ENCODE measurements at places on chromosomes 12 and 14. TPM values are rescaled to one million over a fixed set of nuclear protein-coding genes. Genes with fewer than 3 reads are reported as not detected.

DEPDC4 gene
- 1.9 TPM for polyA plus RNA-seq

MDM1 gene
- 42.5 TPM for polyA plus RNA-seq

DNA sequence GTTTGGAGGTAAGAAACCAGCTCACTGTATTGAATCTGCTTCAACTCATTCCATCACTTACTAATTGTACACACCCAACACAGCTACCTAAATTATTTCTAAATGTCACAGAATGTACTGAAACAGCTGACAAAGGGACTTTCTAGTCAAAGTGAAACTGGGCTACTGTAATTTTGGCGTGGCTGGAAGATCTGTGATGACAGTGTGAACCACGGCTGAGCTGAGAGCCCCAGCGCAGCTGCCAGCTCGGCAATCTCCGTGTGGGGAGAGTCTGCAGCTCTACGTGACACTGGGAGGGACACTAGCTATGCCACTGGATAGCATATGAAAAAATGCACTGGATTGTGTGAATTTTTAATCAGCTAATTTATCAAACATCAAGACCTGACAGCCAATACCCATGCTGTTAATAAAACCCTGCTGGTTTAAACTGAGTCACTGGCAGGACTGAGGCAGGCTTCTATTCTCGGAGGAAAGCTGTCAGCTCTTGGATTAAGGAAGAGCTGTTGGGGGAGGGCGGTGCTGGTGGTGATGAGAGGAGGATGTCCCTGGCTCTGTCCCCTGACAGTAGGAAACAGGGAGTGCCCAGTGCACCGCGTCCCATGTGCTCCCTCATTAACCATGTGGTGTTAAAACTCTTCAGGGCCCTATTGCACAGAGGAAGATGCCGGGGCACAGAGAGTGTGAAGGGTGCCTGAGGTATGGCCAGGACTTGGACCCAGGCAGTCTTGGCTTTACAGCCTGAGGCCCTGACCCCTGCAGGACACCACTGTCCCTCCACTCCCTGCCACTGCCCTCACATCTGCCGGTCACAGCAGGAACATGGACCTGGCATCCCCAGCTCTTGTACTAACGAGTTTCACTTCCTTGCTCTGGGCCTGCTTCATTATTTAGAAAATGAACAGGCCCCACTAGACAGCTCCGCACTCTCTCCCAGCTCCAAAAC is 13.3 kb downstream of the SLC15A4 start:
- no peak for DNase-seq

GRCh38 chr14:83217492-83217891 is 1683.8 kb upstream of the SEL1L start:
- DNase-seq, result no peak

- no peak for DNase-seq
Measured at GRCh38 chr12:85923767-85924331, 49.8 kb downstream of the NTS start.

FLVCR2 gene
- 6.7 TPM for polyA plus RNA-seq

DNA sequence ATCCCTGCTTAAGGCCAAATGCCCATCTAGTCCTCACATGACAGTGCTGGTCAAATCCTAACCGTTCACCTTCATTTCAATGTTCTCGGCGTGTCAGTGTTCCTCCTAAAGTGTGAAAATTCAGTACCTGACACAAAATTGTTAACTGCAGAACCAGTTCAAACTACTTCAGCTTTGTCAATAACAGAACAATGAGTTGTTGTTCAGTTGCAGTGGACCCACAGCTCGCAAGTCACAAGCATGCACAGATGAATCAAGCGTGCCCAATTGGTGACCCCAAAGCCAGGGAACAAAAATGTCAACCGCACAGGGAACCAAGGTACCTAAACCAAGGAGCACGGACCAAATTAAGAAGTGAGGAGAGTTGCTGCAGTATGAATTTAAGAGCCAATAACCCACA is 23.2 kb downstream of the NRDE2 start:
- no peak for DNase-seq

DNA sequence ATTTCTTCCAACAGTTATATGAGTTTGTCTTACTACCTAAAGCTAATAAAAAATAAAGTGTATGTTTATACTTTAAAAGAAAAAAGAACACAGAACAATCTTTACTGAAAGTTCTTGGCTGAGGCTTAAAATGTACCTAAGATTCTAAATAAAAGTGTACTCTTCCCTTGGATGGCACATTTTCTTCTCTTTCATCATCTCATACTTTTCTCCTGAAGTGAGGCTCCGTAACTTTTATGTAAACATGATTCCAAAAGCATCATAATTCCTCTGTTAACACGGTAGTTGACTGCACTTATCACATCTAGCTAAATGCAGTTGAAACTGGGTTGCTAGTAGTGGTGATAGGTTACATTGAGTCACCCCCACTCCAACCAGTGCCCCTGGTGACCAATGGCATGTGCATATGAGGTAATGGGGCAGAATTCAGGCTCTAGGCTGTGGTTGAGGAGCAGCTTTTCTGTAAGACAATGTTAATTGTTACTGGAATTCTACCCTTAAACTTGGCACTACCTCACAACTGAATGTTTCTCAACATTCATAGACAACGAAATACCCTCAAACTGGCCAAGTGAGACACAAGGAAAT is 38.4 kb downstream of the WASHC3 start:
- no peak for DNase-seq

DNA sequence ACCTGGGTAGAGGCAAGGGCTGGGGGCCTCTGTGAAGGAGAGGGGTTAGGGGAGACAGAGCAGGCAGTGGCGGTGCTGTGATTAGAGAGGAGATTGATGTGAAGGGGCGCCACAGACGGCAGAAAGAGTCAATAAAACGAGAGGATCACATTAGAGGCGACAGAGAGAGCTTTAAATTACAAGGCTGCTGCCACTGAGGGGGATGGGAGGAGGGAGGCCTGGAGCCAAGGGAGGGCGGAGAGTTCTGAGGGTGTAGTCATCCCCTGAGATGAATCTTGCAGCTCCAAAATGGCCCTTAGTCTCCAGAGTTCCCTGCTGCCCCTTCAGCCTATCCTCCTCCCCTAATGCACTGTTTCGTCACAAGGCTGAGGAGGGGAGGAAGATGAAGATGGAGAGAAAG is 12.8 kb downstream of the ZFHX2 start:
- DNase-seq, result no peak

DCN gene
- 3,244 TPM for polyA plus RNA-seq

- DNase-seq, result no peak
Measured at GRCh38 chr12:75058228-75058627, 151.4 kb downstream of the KCNC2 start.

MYBPC1 gene
- not detected for polyA plus RNA-seq

DNA sequence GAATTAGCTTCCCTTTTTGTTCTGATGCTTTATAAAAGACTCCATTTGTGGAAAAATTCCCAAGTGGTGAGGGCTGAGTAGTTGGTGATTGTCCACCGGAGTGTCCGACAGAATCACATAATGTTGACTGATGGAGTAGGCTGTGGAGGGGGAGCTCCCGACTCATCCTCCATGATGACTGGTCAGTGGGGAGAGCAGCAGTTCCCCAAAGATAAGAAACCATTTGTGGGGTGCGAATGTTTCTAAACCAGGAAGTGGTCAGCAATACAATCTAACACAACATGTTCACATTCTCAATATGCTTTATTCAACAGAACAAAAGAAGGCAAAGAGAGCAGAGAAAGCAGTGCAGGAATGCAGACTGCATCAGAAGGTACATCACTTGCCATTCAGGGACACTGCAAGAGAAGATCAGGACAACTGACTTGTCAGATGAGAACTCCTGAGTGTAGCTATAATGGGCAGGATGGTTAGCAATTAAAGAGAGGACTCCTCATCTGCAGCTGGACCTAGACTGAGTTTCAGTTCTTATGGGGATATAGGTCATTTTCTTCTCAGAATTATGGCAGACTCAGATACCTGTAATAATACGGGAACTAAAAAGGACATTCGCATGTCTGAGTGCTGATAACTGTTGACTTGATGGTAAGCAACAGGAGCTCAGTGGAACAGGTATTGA is 5.4 kb downstream of the KRT6B start:
- DNase-seq, result no peak

DNA sequence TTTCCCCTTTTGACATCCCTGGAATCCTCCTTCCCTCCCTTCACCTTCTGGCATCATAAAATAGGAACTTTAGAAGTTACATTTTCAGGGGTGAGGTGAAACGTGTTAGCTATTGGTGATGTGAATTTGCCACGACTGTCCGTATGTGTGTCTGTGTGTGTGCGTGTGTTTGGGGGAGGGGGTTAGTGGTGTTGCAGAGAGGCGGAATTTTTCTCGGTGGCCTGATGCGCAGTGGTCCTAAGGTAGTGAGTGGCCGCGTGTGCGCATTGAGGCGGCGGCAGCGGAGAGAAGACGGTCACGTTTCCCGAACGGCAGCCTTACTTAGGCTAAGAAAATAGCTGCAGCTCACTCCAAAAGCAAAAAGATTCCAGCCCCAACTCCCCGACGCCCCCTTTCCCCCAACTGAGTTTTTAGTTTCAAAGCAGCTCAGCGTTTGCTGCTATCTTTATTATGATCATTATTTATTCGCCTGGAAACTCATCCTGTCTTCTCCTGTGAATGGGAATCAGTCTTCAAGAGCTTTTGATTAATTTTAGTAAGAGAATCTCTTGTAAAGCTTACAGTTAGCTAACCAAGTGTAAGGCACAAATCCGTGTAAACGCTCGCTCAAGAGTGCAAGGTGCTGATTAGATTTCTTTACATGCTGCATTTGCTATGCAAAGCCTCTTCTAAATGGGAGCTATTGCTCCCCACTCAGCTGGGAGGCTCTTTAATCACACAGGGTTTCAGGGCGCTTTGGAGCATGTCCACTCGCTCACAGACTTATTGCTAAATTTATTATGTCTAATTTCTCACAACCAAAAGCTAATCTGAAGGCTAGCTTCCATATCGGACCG is 4.7 kb downstream of the FLRT2 start:
- DNase-seq, result peak; percentile 36

GRCh38 chr12:68374307-68374982 is 42.3 kb upstream of the MDM1 start:
- DNase-seq, result no peak

DNA sequence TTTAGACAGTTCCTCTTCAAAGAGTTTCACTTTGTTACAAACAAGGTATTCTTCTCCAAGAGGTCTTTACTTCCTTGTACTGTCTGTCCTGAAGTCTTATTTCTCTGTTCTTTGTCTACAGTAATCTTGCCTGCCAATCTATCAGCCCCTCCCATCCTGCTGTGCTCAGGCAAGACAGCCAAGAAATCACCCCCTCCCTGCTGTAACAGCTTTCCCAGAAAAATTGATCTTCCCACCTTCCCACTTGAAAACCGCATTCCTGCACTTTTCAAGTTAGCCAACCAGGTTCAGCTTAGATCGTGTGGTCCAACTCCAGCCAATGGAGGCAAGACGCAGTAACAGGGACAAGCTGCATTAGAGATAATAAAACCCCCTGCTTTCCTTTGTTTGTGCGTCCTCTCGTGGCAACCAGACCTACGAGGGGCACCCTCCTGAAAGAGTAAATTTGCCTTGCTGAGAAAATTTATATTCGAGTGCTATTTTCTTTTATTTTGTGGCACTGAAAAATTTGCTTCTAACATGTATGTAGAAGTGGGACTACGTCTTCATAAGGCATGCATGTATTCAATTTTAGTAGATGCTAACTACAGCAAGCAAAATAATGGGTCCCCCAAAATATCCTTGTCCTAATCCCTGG is 46.5 kb upstream of the ESR2 start:
- no peak for DNase-seq

DNA sequence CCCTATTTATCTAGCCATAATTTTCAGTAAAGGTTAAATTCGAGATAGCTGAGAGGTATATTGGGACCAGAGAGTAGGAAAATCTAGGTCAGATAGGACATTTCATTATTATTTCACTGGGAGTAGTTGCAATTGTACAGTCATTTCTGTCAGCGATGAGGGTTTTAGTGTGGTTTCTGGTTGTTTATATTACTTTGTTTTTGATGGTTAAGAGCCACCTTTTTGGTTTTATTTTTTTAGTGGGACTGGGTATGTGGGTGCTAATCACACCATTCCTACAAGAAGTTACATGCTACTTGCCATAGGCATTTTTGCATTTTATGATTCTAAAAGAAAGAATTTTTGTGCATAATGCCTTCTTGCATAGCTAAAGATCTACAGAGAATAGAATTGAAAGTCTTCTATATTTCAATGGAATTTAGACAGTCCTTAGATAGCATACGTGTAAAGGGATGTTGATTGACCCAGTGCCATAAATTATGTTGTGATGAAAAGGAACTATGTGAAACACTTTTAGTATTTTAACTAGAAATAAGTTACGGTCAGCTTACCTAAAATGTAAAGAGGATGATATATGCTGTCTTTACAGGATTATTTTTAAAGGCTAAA is 85.2 kb downstream of the KTN1 start:
- no peak for DNase-seq

DNA sequence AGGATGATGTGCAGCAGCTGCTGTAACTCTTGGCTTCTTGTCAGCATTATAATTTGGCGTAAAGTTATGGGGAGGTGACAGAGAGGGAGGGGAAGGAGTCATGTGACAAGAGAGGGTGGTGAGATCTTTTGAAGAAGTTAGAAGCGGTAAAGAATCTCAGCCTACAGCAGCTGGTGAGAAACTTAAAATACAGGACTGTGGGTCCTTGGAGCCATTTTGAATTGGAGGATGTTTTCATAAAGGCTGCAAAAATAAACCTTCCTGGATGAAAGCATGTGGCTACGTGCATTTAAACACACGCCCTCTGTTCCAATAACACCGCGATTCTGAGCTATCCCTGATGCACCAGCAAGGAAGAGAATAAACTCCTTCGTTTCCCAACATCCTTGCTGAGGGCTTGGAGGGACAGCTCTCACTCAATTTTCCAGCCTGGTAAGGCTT is 133.7 kb downstream of the TMEM30B start:
- no peak for DNase-seq

GRCh38 chr14:75422169-75422568 is 5.7 kb upstream of the JDP2 start:
- DNase-seq, result no peak

GRCh38 chr14:95300697-95301526 is 18.8 kb downstream of the CLMN start:
- no peak for DNase-seq

FITM1 gene
- 1.6 TPM for polyA plus RNA-seq

DNA sequence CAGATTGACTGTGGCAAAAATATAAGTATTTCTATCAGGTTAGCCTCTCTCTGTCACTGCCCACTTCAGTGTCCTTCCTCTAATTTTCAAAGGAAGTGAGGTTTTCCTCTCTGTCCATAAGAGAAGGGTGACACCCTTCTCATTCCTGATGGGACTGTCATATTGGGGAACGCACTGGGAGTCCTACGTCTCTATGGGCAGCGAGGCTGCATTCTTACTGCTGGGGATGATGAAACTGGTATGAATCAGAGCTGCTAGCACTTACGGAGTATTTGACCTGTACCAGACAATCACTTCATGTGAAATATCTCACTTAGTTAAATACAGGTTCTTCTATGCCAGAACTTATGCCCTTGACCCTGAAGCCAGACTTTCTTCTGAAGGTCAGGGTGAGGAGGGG is 436.3 kb downstream of the DPF3 start:
- no peak for DNase-seq

GRCh38 chr14:54312166-54312801 is 84.5 kb upstream of the CDKN3 start:
- DNase-seq, result no peak

GPRC5D gene
- 0.33 TPM for polyA plus RNA-seq

DTX1 gene
- 11.9 TPM for polyA plus RNA-seq

- DNase-seq, result no peak
Measured at GRCh38 chr12:18676996-18677588, 60.7 kb downstream of the PLCZ1 start.

- no peak for DNase-seq
Measured at GRCh38 chr12:87198181-87198580, 831.0 kb downstream of the C12orf50 start.

GRCh38 chr14:38882533-38882932 is 220.5 kb downstream of the SEC23A start:
- DNase-seq, result no peak

- DNase-seq, result no peak
Measured at GRCh38 chr12:107584563-107584962, 101.0 kb upstream of the PWP1 start.

C12orf60 gene
- polyA plus RNA-seq, result 1.4 TPM

PTPRR gene
- polyA plus RNA-seq, result 0.36 TPM

Data from left renal pelvis (tissue), 4 donors.